MM.1S (cell line): ENCODE measurements at places on chromosomes 4 and X.
A peak's percentile ranks its signal among the peaks of the same experiment; 100 is the strongest.

GRCh38 chrX:114985967-114986592 lies 31.3 kb downstream of the IL13RA2 start:
- no peaks in the 10 kb centered on the region for H3K36me3 ChIP-seq
- H3K4me1 ChIP-seq, result no peaks in the 10 kb centered on the region
- H3K27ac ChIP-seq, result no peak overlapping the region
- no peaks in the 10 kb centered on the region for H3K27me3 ChIP-seq

- H3K27ac ChIP-seq, result no peak overlapping the region
- no peak overlapping the region for H3K4me3 ChIP-seq
- H3K36me3 ChIP-seq, result no peaks in the 10 kb centered on the region
These were observed 107.5 kb downstream of the EGF start for GRCh38 chr4:110020139-110020538.

GRCh38 chr4:129355516-129355915 lies 259.6 kb downstream of the C4orf33 start:
- no peak overlapping the region for H3K4me3 ChIP-seq
- peaks cover 38% of the 10 kb centered on the region for H3K4me1 ChIP-seq
- no peaks in the 10 kb centered on the region for H3K27me3 ChIP-seq
- H3K36me3 ChIP-seq, result no peaks in the 10 kb centered on the region
- DNase-seq, result no peak

GRCh38 chrX:1609762-1610161 lies 5.1 kb upstream of the ASMT start:
- no peaks in the 10 kb centered on the region for H3K36me3 ChIP-seq
- no peak overlapping the region for H3K4me3 ChIP-seq
- H3K27ac ChIP-seq, result no peak overlapping the region
- no peaks in the 10 kb centered on the region for H3K27me3 ChIP-seq
- H3K4me1 ChIP-seq, result no peaks in the 10 kb centered on the region

DNA sequence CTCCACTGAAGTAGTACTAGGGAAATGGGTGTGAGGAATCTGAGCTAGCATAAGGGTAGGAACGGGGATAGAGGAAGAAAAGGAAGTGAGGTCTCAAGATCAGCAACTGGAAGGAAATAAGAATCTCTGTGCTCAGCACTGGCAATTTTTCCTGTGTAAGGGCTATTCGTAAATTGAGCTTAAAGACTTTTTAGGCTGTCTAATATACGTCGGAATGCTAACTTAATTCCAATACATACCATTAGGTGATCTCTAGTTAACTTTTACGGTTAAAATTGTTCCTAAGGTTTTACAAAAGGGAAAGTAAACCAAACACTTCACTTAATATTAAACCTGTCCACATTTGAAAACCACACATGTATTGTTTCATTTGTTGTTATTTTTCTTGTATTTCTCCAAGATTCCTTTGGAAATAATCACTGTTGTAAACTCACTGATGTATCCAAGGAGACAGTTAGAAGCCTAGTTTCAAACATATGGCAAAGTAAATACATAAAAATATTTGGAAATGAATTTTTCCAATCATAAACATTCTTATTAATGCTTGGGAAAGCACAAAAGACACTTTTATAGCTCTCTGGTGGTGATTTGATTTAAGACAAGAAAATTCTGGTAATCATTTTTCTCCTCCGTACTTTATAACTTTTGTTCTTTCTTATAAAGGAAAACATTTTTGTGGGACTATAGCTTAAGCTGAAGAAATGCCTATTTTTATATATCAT lies 28.1 kb upstream of the HPGDS start:
- no peaks in the 10 kb centered on the region for H3K36me3 ChIP-seq
- no peak for DNase-seq
- H3K27me3 ChIP-seq, result no peaks in the 10 kb centered on the region
- no peaks in the 10 kb centered on the region for H3K4me1 ChIP-seq

GRCh38 chr4:105496899-105497298 lies 23.0 kb upstream of the PPA2 start:
- H3K36me3 ChIP-seq, result no peaks in the 10 kb centered on the region
- H3K27me3 ChIP-seq, result no peaks in the 10 kb centered on the region
- H3K27ac ChIP-seq, result no peak overlapping the region
- peak; percentile 33 for DNase-seq
- no peak overlapping the region for H3K4me3 ChIP-seq

GRCh38 chr4:140331876-140332275 lies 41.6 kb upstream of the SCOC start:
- no peak for DNase-seq
- no peaks in the 10 kb centered on the region for H3K36me3 ChIP-seq
- H3K27ac ChIP-seq, result no peak overlapping the region
- no peaks in the 10 kb centered on the region for H3K27me3 ChIP-seq
- no peaks in the 10 kb centered on the region for H3K4me1 ChIP-seq

- no peak for DNase-seq
- no peaks in the 10 kb centered on the region for H3K4me1 ChIP-seq
- H3K27me3 ChIP-seq, result no peaks in the 10 kb centered on the region
- H3K27ac ChIP-seq, result no peak overlapping the region
These were observed 166.4 kb upstream of the NPY2R start for GRCh38 chr4:155042014-155042413.

- no peak overlapping the region for H3K4me3 ChIP-seq
- H3K4me1 ChIP-seq, result no peaks in the 10 kb centered on the region
- DNase-seq, result no peak
- no peak overlapping the region for H3K27ac ChIP-seq
- no peaks in the 10 kb centered on the region; the same call in 1 of the 2 replicates for H3K36me3 ChIP-seq
These were observed 9.4 kb downstream of the PLCXD1 start for GRCh38 chrX:290476-291166.

- H3K36me3 ChIP-seq, result no peaks in the 10 kb centered on the region
- no peaks in the 10 kb centered on the region for H3K27me3 ChIP-seq
- H3K4me1 ChIP-seq, result no peaks in the 10 kb centered on the region
- DNase-seq, result no peak
- no peak overlapping the region for H3K4me3 ChIP-seq
- H3K27ac ChIP-seq, result no peak overlapping the region
These were observed 16.6 kb downstream of the FRMPD3 start for GRCh38 chrX:107465932-107466620.

- no peaks in the 10 kb centered on the region for H3K4me1 ChIP-seq
- H3K4me3 ChIP-seq, result no peak overlapping the region
- H3K36me3 ChIP-seq, result no peaks in the 10 kb centered on the region
- no peak for DNase-seq
- no peaks in the 10 kb centered on the region for H3K27me3 ChIP-seq
- H3K27ac ChIP-seq, result no peak overlapping the region
These were observed 169.7 kb downstream of the COL4A6 start for GRCh38 chrX:108268434-108269080.

- no peaks in the 10 kb centered on the region for H3K27me3 ChIP-seq
- H3K27ac ChIP-seq, result no peak overlapping the region
- no peak overlapping the region for H3K4me3 ChIP-seq
These were observed 402.5 kb downstream of the RAPGEF2 start for GRCh38 chr4:159505266-159505975.

GRCh38 chr4:164261831-164262230 lies 492.1 kb upstream of the SMIM31 start:
- no peaks in the 10 kb centered on the region for H3K27me3 ChIP-seq
- DNase-seq, result no peak
- no peak overlapping the region for H3K27ac ChIP-seq
- H3K4me1 ChIP-seq, result no peaks in the 10 kb centered on the region

DNA sequence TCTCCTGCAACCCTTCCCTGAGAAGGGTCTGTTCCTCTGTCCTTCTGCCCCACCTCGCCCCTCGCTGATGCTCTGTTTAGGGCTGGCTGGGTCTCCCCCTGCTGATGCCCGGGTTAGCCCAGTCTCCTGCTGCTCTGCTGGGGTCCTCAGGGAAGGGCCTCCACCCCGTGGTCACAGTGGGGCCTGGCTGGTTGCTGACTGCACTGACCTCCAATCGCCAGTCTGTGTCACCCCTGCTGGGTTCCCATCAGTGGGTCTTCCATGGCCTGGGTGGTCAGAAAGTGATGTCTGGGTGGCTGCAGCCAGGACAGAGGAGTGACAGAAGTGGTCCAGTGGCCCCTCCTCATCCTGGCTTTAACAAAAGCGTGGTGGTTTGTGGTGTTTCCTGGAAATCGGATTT lies 44.7 kb downstream of the EVC start:
- no peaks in the 10 kb centered on the region for H3K27me3 ChIP-seq
- H3K4me1 ChIP-seq, result no peaks in the 10 kb centered on the region
- H3K36me3 ChIP-seq, result no peaks in the 10 kb centered on the region
- H3K4me3 ChIP-seq, result no peak overlapping the region
- H3K27ac ChIP-seq, result no peak overlapping the region

DNA sequence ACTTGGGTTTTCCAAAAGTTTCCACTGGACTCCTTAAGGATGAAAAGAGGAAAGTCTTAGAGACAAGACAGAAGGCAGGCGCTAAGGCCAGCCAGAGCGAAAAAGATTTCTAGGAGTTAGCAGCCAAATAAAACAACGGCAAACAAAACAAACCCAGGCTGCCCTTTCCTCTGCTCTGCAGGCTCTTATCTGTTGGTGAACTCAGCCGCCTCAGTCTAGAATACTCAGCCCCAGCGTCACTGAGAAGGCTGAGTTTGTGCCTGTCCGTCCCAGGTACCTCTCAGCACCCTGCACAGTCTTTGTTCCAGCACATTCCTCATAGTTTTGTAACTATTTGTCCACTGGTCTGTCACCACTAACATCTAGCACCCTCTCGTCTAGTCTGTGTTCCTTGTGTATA lies 75.6 kb upstream of the FAM9C start:
- DNase-seq, result no peak
- H3K27me3 ChIP-seq, result no peaks in the 10 kb centered on the region
- H3K4me3 ChIP-seq, result no peak overlapping the region
- peaks cover 20% of the 10 kb centered on the region for H3K4me1 ChIP-seq
- no peak overlapping the region for H3K27ac ChIP-seq

GRCh38 chr4:139229534-139230039 lies 50.4 kb downstream of the MGARP start:
- H3K4me1 ChIP-seq, result peaks cover 32% of the 10 kb centered on the region
- H3K27me3 ChIP-seq, result no peaks in the 10 kb centered on the region
- H3K4me3 ChIP-seq, result no peak overlapping the region
- no peak overlapping the region for H3K27ac ChIP-seq
- peak; percentile 67 for DNase-seq
